ENCODE measurements at places on chromosomes 3 and 15.

GRCh38 chr3:107285197-107285596, 92.0 kb upstream of the CCDC54 start:
- DNase-seq, result no peak

DNA sequence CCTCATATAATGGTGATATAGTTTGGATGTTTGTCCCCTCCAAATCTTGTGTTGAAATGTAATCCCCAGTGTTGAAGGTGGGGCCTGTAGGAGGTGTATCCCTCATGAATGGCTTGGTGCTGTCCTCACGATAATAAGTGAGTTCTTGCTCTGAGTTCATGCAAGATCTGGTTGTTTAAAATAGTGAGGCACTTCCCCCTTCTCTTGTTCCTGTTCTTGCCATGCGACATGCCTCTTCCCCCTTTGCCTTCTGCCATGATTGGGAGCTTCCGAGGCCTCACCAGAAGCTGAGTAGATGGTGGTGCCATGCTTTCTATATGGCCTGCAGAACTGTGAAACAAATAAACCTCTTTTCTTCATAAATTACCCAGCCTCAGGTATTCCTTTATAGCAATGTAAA, 39.2 kb downstream of the REC114 start:
- DNase-seq, result no peak

GRCh38 chr3:158810823-158811724, 9.2 kb downstream of the MFSD1 start:
- DNase-seq, result no peak

- DNase-seq, result no peak
Measured at GRCh38 chr15:55627730-55628368, 39.7 kb upstream of the PYGO1 start.

- DNase-seq, result no peak
Measured at GRCh38 chr3:68018275-68018674, 363.9 kb upstream of the SUCLG2 start.

- DNase-seq, result no peak
Measured at GRCh38 chr3:44561076-44561475, 6.1 kb downstream of the ZKSCAN7 start.

DNA sequence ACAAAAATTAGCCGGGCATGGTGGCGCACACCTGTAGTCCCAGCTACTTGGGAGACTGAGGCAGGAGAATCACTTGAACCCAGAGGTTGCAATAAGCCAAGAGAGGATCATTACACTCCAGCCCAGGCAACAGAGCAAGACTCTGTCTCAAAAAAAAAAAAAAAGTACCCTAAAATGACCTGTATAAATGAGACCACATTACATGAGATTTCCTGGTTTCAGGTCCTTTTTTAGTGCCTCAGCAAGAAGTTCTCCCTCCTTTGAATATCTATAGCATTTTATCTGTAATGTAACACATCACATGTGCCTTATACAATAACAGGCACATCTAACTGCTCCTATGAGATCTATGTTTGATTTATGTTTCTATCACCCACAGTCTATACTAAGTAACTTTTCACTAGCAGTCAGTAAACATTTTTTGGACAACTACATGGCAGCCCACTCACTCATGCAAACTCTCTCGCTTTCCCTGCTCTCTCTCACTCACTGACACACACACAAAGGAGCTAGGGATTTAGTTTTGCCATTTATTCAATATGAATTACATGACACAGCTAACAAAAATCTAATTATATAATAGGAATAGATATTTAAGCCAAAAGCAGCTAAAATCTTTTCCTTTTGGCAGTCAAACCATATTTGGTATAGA, 34.1 kb downstream of the ADAM10 start:
- no peak for DNase-seq

GRCh38 chr3:183489455-183490210, 61.2 kb upstream of the MCF2L2 start:
- no peak for DNase-seq

- peak; percentile 65 for DNase-seq
Measured at GRCh38 chr3:150278843-150279381, 129.2 kb upstream of the TSC22D2 start.

- DNase-seq, result no peak
Measured at GRCh38 chr3:112012205-112012992, 13.7 kb downstream of the TAGLN3 start.

- DNase-seq, result no peak
Measured at GRCh38 chr15:32775103-32775502, 57.3 kb downstream of the GREM1 start.

DNA sequence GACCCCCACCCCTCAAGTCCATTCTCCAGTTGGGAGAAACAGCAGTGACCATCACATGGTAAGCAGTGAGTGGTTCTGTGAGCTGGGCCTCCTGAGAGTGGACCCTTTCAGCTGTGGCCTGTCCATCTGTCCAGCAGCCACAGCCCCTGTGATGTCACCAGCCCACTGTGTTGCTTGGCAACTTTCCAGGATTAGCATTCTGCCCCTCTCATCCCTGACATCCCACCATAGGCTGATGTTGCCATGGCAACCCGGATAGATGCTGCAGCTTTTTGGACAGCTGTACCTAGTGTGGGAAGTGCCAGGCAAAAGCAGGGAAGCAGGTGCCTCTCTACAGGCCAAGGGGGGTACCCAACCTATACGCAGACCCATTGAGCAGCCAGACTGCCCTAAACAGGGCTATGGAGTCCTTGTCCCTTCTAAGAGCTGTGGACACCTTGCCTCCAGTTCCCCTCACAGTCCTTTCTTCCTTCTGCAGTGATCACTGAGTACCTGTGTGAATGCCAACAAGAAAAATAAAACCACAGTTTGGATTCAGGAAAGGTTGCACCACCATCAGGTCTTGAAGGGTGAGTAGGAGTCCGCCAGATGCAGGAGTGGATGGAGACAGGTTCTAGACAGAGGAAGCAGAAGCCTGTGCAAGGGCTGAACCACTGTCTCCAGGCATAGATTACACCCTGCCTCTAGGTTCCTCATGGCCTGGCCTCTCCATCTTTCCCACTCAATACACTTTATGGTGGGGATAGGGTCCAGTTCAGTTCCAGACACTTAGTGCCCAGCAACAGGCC, at the start of gene DNAH1:
DNAH1 (plus strand) TSS at position 343 of the 788 bp plus-strand sequence. CDS start 6,124 bp downstream, outside the sequence.
- no peak for DNase-seq

- peak; percentile 34 for DNase-seq
Measured at GRCh38 chr15:70299931-70300869, 202.5 kb upstream of the TLE3 start.

DNA sequence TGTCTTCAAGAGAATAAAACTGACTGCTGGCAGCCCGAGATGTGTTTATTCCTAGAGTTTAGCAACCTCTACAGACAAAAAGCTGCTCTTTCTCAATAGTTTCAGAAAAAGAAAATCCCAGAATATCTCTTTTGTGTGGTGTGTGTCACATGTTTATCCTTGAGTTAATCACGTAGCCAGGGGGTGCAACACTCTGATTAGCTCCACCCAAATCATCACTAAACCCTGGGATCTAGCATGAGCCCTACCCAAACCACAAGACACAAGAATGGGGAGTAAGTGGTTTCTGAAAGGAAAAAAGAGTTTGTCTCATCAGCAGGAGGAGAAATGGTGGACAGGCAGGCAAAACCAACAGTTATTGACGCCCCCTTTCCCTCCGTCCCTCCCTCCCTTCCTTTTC, 78.5 kb upstream of the AGBL1 start:
- DNase-seq, result no peak

GRCh38 chr3:51099794-51100535, 285.1 kb upstream of the MANF start:
- no peak for DNase-seq

GRCh38 chr3:73601481-73601880, 23.3 kb downstream of the PDZRN3 start:
- DNase-seq, result no peak

DNA sequence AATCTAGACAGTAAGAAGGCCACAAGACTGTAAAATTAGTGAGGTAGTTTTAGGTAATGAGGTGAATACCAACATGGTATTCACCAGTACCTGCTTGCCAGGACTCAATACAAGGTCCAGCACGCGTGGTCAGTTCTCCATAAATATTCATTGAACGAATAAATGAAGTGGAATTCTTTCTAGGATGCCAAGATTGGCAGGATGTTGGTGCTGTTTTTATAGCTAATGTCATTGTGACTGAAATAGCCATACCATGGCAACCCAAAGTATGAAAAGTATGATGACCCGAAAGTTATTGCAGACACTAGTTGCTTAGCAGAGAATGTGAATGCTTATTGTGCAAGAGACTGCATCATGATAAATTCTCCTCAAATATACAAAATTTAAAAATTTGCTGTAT, 307.2 kb downstream of the KCNH8 start:
- no peak for DNase-seq

DNA sequence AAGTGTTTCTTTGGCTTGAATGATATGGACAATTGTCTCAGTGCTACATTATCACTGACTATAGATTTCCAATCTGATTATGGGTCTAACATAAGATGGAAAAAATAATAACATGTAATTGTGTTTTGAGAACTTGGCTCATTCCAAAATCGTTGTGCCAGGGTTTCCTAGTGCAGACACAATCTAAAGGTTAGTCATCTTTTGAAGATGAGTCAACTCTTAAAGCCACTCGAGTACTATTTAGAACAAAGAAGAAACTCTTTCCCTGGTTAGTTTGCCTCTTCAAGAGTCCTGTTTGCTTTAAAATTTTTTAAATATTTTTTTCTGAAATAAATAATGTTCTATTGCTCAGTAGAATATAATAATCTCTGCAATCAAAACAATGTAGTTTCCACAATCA, 301.0 kb downstream of the CADM2 start:
- DNase-seq, result no peak

DNA sequence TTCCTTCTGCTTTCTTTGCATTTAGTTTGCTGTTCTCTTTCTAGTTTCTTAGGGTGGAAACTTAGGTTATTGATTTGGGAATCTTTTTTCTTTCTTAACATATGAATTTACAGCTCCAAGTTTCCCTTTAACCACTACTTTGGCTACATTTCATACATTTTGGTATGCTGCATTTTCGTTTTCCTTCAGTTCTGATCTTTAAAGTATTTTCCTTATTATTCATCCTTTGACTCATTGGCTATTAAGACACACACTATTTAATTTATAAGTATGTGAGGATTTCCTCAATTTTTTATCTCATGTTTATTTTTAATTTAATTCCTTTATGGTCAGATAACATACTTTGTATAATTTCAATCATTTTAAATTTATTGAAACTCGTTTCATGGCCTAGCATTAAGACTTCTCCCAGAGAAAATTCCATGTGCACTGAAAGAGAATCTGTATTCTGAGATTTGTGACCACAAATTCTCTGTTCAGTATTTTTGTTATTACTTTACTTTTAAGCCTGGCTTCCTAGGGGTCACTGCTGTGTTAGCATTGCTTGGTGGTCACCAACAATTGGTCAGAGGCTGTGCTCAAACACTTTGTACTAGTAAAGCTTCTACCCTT, 87.7 kb downstream of the CFAP20DC start:
- DNase-seq, result no peak

DNA sequence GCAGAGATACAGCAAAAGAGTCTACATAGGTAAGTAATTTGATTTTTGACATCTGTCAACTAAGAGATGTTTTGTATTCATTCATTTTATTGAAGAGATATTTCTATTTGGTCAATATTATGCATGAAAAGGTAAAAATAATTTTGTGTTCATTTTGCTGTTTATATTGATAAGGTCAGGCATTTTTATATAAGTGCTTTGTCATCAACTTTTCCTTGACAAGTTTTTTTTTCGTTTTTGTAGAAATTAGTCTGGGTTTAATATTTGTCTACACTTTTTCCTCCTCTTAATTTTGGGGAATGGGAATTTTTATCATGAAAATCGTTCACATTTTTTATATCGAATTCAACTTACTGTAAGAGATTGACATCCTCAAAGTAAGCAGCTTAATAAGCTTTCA, 67.7 kb downstream of the STT3B start:
- DNase-seq, result no peak

GRCh38 chr3:155391551-155391958, 98.1 kb upstream of the STRIT1 start:
- DNase-seq, result peak; percentile 47

DNA sequence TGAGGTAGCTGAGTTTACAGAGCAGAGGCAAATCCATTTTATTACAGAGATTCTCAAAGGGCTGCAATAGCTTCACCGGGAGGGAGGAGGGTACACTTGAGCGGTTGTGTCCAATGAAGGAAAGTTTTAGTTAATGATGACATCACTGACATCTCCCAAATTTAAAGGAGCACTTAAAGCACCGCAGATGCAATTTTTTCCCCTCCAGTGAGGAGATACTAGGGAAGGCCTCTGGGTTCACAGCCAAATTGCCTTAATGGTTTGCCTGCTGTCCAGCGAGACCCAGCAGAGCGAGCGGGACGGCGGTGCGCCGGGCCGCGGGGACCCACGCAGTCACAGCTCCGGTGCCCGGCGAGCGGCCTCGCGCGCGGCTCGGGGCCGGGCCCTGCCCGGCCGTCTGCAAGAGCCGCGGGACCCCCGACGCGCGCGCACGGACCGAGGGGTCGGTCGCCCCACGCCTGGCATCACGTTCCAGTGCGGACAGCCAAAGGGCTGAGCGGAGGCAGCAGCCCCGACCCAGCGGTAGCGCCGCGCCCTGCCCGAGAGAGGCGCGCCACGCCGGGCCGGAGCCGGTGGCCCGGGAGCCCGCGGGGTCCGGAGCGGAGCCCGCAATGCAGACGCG, 160.5 kb upstream of the CHRNA7 start:
- DNase-seq, result peak; percentile 2

DNA sequence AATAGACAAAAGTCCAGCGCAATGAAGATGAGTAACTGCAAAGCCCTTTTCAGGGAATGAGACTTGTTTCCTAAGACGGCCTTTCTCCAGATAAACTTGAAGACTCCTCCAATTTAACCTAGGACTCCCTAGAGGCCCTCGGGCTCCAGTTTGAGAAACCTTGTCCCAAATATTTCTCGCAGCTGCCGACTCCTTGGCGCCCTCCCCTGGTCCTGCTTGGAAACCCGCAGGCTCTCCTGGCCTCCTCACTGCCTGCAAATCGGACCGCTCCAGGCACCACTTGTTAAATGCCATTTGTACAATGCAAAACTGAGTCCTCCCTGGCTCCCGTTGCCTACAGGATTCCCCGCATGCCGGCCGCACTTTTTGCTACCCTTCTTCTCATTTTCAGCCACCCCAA, 36.8 kb downstream of the MUC4 start:
- DNase-seq, result no peak

GRCh38 chr3:152587861-152588260, 247.1 kb upstream of the P2RY1 start:
- no peak for DNase-seq

DNA sequence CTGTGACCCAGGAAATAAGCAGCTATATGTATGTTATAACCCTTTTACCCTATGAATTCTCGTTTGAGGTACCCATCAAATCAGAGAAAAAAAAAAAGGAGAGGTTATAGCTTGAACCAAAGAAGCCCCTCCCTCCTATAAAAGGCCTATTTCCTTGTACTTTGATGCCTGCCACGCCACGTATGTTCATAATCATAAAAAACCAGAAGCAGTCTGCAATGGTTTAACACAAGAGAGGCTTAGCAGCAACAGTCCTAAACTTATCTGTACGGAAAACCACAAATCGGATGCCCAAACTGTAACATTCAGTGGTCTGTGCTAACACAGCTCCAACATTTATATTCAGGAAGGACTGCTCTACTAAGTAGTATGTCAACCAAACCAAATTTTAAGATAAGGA, 21.2 kb downstream of the CCR8 start:
- DNase-seq, result no peak

Measured in DMS79 treated with DMSO at 0.1 percent for 48 hours (cell line).